ENCODE measurements at places on chromosomes 6 and 20. TPM values are rescaled to one million over a fixed set of nuclear protein-coding genes. Genes with fewer than 3 reads are reported as not detected.

RAET1G gene
- 0.20 TPM for total RNA-seq

HLA-DQB1 gene
- not detected for total RNA-seq

TREM2 gene
- total RNA-seq, result not detected

LHFPL5 gene
- total RNA-seq, result not detected

RIMS1 gene
- 51.8 TPM for total RNA-seq
